Stimulated activated CD4-positive, alpha-beta T cell treated with anti-CD3 and anti-CD28 coated beads, TNF-alpha, amount 100 ng/mL, for 24 hours (primary cell): ENCODE measurements at places on chromosomes 1 and 21.

DNA sequence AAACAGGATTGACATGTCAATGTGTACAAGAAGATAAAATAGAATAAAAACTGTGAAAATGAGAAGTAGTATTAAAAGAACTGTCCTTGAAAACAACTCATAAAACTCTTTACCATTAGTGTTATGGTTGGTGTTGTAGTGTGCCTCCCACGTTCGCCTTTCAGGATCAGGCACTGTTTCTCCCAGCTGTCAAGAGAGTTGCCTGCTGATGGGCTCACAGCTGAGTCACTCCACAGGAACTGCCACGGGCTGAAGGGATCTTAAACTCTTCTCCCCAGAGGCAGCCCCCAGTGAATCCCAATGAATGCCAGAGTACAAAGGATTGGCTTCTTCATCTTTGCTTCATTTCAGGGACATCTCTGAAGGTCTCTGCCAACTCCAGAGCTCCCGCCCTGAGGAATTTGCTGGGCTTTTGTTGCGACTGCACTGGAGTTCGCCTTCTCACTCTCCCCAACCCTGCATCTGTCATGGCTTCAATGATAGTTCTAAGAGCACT lies 119.6 kb downstream of the ADGRL2 start:
- no peak for DNase-seq

GRCh38 chr1:119808491-119808890 lies 2.8 kb downstream of the REG4 start:
- no peak for DNase-seq

DNA sequence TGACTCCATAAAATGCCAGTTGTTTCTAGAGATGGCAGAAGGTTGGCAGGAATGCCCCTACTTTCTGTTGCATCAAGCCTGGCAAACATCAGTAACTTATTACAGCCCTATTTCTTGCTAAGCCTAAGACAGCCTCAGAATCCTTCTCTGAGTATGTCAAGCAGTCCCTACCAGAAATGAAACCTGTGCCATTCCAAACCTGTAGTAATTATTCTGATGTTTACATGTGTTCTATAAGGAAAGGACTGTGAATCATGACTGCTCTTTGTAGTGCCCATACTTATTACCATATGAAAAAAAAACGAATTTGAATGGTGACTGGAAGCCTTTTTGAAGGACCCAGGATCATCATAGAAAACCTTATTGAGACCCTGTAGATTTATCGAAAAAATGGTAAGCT lies 5.4 kb downstream of the CDCA8 start:
- no peak for DNase-seq

DNA sequence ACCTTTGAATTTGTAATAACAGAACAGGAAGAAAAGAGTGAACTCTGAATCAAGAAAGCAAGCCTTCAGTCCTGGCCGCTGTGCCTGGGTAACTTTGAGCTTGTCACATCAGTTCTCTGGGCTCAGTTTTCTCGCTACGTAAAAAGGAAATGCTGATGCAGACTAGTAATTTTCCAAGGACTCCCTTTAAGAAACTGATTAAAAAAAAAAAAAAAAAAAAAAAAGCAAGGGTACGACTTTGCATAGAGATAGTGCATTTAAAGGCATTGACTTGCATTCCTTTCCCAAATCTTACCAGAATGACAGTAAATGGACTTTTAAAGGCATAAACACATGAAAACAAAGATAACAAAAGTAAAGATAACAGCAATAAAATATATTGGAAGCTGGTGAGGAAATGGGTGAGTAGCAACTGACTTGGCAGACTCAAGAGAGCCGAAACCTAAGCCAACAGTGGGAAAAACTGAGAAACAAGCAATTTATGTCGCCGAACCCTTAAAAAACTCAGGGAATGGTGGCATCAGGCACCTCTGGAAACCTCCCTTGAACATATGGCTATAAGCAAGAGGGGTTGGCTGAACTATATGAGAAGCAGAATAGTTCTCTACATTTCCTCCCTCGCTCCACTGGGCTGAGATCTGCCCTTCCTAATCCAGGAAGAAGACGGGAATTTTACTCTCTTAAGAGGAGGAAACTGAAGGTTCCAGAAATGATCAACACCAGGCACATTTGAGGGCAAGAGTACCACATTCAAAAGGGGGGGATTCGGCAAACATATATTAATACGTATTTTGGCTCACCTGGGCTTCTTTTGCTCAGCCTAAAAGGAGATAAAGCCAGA lies 189.2 kb downstream of the CDC7 start:
- no peak for DNase-seq

GRCh38 chr21:30882866-30883597 lies 1.7 kb upstream of the KRTAP11-1 start:
- no peak for DNase-seq

GRCh38 chr1:218273762-218274479 lies 11.2 kb upstream of the RRP15 start:
- DNase-seq: no peak

DNA sequence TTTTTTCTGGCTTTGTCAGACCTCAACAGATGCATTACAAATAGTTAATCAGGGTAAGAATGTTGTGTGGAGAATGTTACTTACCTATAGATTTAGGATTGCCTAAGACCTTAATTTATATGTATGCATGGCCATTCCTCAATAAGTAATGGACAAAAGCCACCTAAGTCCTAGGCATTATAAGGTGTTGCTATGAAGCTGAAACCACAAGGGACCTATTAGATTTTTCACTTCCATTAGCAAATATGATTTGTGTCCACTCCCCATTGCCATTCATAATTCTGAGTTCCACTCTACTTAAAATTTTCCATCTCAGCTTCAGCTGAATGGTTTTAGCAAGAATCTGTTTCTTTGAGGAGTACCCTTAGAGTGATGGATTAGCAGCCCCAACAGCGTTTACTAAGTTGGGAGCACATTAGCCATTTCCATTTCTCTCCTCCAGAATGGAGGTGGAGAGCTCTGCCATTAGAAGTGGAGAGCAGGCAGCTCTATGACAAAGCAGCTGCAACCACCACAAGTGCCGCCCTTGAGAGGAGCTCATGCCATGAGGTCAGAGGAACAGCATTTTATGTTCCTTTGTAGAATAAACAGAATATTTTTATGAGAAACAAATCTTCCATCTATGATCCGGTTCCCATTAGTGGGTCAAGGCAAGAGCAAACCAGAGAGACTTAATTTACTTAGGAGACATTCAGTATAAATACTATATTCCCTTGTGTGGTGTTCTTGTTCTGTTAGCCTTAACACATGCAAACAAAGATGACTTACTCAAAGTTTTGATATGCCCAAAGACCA lies 28.9 kb upstream of the C1orf87 start:
- no peak for DNase-seq
